ENCODE measurements at places on chromosomes 3 and 15.

GRCh38 chr3:46110701-46111493 lies 83.6 kb upstream of the XCR1 start:
- DNase-seq: peak; percentile 67

GRCh38 chr3:186825872-186826409 lies 16.6 kb upstream of the ADIPOQ start:
- DNase-seq: no peak

DNA sequence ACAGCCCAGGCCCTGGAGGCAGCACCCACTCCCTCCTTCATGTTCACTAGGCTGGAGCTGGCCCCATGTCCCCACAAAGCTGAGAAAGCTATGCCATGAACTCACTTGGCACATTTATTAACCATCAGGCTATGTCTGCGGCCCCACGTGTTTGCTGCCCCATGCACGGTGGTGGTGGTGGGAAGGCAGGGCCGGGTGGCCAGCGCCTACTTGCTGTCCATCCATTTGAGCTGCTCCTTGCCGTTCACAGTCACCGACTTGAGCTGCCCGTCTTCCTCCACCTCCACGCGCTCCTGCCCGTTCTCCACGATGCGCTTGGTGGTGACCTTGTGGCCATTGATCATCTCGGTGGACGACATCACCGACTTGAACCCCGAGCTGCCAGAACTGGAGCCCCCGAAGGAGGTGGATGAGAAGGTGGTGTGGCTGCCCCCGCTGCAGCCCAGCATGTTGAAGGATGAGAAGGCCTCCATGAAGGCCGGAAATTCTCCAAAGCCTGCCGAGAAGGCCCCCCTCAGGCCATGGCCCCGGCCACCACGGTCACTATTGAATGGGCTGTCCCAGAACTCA lies 4.3 kb downstream of the DNAJB8 start:
- no peak for DNase-seq

- DNase-seq: no peak
These were observed 237.8 kb upstream of the NR2E3 start for GRCh38 chr15:71572452-71573053.

DNA sequence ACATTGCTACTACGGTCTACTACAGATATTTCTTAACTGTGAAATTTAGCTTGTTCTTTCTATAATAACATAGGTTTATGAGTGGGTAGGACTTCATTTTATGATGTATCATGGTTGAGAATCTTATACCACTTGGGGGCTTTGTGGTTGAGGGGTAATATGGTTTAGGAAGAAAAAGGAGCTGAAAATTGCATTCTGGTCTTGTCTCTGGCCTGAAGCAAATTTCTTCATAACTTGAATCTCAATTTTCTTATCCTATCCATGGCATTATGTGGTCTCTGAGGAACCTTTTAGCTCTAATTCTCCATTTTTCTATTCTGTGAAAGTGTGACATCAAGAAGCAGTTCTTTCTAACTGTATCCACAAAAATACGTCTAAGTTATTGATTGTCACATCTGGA lies 341.0 kb downstream of the SOX2 start:
- no peak for DNase-seq
